ENCODE measurements at places on chromosomes 1 and 21.

DNA sequence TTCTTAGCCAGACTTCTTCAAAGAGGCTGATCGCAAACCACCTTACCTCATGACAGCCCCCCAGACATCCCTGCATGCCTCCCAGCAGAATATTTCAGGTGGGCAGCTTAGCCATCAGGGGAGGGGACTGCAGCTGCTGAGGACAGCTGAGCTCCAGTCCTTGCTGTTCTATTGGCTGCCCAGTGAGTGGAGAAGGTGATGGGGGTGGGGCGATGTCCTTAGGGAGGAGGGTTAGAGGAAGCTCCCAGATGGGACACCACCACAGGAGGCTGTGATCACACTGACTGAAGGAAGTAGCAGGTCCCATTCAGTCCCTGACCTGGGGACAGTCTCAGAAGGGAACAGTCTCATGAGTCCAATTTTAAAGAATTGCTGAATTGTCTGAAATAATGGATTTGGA, 38.3 kb downstream of the GJA5 start:
- DNase-seq: no peak

GRCh38 chr1:147837964-147838292, 64.7 kb upstream of the GJA8 start:
- DNase-seq: no peak

DNA sequence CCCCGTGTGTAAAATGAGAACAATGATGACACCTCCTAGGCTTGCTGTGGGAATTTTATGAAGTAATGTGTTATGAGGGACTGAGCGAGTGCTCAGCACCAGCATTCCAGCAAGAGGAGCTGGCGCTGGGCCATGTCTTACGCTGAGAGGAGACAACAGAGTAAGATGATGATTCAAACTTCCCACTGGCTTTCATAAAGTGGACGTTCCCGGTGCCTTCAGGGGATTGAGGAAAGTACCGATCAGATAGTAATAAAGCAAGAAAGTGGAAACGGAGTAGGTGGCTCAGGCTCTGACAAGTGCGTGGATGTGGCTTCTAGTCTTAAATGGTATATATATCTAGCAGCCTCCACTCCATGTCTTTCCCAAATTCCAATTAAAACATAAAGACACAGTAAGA, 23.8 kb downstream of the EPHA10 start:
- DNase-seq: no peak

- no peak for DNase-seq
Measured at GRCh38 chr1:244897476-244898254, 33.3 kb upstream of the HNRNPU start.

DNA sequence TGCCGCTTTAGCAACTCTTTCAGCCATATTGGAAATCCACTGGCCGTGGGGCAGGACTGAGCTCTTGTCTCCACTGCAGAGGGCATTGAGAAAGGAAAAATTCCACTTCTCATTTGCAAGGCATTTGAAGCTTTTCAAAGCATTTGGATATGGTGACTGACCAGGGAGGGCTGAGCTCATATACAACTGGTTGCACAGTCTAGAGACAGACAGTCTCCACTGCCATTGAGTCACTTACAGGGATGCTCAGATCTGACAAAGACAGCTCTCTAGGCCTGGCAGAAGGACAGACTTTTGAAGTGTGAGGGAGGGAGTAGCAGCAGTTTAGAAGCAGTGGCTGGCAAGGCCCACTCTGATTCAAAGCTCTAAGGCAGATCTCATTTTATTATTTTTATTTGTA, 24.2 kb downstream of the NCF2 start:
- DNase-seq: no peak

DNA sequence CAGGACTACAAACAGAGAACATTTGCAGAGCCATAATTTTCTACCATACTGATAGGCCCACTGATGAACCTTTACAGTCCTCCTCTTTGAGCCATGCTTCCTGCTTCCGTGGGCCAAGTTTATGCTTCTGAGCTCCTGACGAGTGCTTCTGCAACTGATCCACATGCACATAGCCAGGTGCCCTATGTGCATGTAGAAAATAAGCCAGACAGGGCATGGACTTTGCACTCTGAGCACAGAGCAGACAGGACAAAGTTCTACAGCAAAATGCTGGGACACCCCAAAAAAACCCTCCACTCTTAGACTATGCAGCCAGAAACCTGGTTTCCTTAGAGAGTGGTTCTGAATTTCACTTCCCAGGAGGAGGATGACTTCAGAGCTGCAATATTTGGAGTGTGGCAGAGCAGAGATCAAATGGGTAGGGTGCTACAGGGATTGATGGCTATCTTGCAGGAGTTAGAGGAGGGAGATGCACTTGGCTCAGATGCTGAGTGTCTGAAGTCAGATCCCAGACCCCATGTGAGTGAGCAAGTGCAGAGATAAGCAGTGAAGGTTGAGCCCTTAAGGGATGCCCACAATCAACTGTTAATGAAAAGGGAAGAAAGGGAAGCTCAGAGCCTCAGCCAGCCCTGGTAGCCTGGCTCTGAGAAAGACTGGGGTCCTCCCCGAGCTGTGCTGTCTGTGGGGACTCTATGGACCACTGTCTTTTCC, 230.9 kb downstream of the DUSP10 start:
- no peak for DNase-seq

- DNase-seq: peak; percentile 94
Measured at GRCh38 chr1:41484402-41485241, at the start of gene EDN2. EDN2 (minus strand) TSS chr1:41484683; CDS start chr1:41484601, 82 bp downstream.

DNA sequence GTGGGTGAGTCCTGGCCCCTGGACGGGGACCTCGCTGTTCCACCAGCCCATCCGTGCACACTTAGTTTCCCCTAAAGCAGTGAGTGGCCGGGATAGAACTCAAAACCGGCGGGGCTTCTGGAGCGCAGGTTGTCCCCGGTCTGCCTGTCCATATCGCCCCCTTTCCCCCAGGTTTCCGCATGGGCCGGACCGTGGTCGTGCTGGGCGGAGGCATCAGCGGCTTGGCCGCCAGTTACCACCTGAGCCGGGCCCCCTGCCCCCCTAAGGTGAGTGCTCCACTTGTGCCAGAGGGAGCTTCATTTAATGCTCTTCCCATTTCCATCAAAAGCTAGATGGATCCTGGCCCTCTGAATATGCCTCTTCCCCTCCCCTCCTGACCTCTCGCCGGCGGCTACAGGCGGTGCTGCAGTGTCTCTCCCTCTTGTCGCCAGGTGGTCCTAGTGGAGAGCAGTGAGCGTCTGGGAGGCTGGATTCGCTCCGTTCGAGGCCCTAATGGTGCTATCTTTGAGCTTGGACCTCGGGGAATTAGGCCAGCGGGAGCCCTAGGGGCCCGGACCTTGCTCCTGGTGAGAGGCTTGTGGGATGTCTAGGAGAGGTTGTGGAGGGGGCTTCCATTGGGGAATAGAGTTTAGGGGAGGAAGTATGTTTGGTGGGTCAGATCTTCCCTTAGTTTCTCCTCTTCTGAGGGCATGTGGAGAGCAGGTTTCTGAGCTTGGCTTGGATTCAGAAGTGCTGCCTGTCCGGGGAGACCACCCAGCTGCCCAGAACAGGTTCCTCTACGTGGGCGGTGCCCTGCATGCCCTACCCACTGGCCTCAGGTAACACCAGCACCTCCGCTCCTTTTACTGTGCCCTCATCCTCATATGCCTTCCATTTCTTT, 683 bp downstream of the PPOX start:
- DNase-seq: peak; percentile 48

- no peak for DNase-seq
Measured at GRCh38 chr1:168371477-168371876, 90.8 kb downstream of the TBX19 start.

All from RPMI8226 (cell line).